ENCODE measurements at places on chromosomes 3 and 15. TPM values are rescaled to one million over a fixed set of nuclear protein-coding genes. Genes with fewer than 3 reads are reported as not detected.

DNA sequence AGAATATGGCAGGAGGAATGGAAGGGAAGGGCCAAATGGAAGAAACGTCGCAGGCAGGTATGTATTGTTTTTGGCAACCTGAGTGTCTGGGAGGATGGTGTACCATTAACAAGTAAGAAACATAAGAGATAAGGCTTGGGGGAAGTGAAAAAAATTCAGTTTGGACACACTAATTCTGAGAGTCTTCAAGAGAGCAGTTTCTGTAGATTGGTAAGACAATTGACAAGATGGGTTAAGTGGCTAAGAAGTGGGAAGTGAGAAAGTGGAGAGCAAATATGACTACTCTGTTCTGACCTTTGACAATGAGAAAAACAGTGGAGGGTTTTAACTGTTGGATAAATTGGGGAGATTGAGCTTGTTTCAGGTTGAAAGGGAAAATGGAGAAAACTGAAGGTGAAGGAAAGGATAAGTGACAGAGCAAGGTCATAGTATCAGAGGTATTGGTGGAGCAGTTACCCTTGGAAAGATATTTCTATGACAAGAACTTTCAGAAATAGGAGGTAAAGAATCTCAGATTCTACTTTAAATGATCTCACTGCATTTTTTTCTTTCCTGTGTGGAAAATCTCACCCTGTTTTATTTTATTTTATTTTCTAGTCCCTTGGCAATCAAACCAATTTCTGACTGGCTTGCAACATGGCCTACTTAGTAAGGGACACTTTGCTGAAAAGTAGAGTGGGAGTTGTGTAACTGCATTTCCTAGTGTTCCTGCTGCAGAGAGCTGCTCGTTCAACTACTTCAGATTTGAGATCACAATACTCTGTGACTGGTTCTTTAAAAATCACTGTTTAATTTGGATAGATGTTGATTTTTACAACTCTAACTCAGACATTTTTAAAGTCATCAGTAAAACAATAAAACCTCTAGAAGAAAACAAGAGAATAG is 23.1 kb upstream of the GABPB1 start:
- DNase-seq, result no peak

GRCh38 chr15:85793641-85794597 is 806 bp downstream of the KLHL25 start:
- no peak for DNase-seq

- no peak for DNase-seq
Measured at GRCh38 chr3:196082619-196082971, 705 bp upstream of the TFRC start.

GRCh38 chr15:42749266-42749665 is 12.3 kb upstream of the CDAN1 start:
- DNase-seq, result no peak

Gene SAXO2
- 2.2 TPM for total RNA-seq
